Iris pigment epithelial cell (primary cell): ENCODE measurements at places on chromosomes 1 and 21.
A peak's percentile ranks its signal among the peaks of the same experiment; 100 is the strongest.

DNA sequence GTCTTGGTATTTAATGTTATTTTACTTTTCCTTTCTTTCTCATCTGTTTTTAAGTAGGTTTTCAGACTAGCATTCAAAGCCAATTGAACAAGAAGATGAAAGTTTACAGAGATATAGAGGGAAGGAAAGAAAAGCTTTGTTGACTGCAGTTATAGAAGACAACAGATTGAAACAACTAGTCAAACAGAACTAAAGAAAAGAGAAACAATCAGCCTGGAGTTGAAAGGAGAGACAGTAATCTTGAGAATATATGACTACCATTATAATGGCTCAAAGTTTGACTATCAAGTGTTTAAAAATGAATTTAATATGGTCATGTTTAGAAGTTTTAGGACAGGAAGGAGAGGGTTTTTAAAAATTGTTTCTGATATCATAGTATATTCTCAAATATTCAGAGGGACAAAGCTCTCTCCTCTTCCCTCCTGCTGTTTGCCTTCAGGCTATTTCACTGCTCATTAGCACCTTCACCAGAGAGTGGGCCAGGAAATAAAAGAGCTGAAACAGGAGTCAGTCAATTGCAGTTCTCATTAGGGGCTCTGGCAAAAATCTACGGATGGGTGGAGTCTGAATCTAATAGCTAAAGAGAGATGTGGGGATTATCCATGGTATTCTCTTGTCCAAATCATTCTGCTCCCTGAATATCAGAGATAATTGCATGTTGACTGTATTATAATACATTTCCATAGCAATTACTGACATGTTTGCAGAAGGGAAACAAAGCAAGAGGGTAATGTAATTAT lies 577.8 kb downstream of the BRINP3 start:
- no peak for DNase-seq

- no peak for DNase-seq
Measured at GRCh38 chr1:222061711-222062359, 319.9 kb upstream of the DUSP10 start.

GRCh38 chr1:32817815-32818786 lies 648 bp downstream of the S100PBP start:
- DNase-seq: peak; percentile 45

GRCh38 chr21:45982758-45983648 lies 1.4 kb downstream of the COL6A1 start:
- no peak for DNase-seq

DNA sequence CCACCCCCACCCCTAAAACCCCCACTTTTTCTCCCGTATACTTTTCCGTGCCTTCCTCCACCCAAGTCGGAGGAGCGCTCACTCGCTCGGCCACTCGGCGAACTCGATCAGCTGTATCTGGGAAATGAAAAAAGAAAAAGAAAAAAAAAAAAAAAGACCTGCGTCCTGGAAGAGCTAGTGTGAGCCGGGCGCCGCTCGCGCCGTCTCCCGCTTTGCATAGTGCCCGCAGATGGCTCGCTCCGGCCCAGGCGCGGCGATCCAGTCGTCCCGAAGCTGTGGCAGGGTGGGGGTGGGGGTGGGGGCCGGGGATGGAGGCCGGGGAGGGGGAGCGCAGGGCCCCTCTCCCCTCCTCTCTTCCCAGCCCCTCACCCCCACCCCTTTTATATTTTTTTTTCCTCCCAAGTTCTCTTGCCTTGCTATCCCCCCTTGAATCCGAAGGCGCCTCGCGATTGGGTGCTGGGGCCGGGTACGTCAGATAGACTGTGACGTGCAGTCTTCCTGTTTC lies 299 bp upstream of the PROX1 start:
- DNase-seq: no peak

- DNase-seq: no peak
Measured at GRCh38 chr1:39277879-39278278, 73.4 kb downstream of the MACF1 start.

DNA sequence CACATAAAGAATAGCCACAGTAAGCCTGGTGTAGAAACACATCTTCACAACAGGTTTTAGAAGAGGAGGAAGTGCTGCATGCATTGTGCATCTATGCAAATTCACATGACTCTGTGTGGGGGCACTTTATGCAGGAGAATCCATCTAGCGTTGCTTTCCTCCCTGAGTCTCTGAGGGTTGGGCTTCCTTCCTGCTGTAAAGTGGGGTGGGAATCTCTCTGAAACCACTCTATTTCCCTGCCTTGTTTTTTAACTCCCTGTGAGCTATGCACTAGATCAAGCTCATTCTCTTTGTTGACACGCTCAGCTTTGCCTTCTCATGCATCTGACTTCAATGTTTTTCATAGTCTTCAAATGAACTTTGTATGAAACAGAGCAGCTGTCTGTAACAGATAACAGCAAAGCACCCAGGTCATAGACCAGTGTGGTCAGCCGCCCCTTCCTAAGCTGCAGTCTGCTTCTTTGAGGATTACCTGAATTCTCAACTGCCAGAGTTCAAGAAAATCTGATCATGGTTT lies 102.7 kb upstream of the DPH5 start:
- DNase-seq: no peak

DNA sequence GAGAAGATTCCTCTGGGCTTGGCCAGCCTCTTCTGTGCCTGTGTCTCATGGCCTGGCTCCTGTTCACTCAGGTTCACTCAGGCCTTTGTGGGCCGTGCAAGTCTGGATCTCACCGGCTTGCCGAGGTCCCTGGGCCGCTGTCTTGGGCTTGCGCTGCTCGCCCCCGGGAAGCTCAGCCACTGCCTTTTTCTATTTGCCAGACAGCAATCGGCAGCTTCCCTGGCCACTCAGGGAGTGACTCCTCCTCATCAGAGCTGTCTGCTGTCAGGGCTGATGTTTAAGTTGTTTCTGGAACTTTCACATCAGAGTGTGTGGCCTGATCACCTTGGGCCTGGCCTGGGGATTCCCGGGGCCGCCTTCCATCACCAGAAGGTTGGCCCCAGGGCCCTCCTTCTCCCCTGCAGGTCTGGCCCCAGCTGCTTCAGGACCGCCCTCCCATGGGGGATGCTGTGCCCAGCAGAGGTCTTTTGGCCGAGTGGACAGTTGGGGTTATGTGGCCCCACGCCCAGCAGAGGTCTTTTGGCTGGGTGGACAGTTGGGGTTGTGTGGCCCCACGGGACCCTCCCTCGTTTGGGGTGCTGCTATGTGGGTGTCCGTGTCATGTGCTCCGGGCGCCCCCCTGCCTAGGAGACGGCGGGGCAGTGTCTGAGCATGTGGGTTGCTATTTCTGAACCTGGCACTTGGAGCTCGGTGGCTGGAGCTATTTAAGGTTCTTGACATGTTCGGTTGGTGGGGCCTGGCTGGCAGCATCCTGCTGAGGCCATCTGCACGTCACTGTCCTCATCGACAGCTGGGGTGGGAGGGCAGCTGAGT lies 12.5 kb downstream of the SLX9 start:
- DNase-seq: no peak

- DNase-seq: no peak
Measured at GRCh38 chr1:26470878-26471497, 1.3 kb upstream of the HMGN2 start.

DNA sequence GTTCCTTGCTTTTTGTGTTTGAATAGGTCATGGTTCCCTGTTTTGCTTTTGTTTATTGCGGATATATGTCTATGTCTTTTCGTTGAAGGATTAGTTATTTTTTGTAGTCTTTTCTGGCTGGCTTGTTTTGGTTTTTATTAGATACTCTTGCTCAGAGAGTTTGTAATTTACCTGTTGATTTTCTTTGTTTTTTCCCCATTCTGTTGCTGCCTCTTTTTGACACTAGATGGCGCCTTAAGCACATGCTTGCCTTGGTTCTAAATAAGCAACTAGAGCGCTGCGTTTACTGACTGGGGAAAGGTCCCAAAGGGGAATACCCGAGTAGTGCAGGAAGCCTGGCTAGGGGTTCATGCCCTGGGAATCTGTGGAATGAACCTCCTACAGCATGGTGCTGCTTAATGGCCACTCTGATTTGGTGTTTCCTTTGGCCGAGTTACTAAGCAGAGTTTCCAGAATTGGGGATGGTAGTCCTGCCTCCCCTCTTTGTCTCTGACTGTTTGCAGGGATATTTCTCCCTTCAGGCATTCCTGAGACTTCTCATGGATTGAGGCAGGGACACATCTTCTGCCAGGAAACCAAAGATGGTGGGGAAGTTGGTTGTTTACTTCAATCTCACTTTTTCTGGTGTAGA lies 143.2 kb downstream of the PTPRU start:
- peak; percentile 56 for DNase-seq

- DNase-seq: peak; percentile 58
Measured at GRCh38 chr1:44700573-44700972, 26.1 kb downstream of the ARMH1 start.

DNA sequence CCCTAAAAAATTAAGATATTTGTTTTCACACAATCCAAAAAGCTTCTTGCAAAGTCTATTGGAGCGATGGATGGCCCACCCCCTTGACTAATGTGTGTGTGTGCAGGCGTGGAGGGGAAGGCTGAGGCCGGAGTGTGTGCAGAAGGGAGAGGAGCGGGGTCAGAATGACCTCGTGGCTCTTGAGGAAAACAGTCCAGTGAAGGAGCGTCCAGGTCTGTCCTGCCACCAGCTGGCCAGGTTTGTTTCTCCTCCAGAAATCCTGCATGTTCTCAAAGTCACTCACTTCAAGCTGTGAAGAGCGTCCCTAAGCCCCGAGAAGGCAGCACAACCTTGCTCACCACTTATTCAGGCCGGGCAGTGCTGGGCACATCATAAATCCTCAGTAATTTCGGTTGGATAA lies 69.5 kb upstream of the SSX2IP start:
- no peak for DNase-seq

DNA sequence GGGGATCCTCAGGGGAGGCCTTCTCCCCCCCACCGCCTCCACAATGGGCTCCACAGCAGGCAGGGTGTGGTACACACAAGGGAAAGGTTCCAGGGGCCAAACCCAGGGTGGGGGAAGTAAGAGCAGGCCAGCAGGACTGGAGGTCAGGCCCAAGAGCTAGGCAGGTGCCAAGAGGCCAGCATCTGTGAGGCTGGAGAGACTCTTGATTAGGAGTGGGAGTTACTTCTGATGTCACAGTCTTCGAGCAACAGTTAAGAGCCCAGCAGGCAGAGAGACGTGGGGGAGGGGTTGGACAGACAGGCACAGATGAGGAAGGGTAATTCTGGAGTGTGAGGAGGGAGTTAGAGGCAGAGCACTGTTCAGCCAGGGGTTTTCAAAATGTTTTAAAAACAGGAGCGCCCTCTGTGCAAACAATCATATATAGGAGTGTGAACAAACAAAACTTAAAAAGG lies 55.8 kb downstream of the SLC9A1 start:
- peak; percentile 54 for DNase-seq

DNA sequence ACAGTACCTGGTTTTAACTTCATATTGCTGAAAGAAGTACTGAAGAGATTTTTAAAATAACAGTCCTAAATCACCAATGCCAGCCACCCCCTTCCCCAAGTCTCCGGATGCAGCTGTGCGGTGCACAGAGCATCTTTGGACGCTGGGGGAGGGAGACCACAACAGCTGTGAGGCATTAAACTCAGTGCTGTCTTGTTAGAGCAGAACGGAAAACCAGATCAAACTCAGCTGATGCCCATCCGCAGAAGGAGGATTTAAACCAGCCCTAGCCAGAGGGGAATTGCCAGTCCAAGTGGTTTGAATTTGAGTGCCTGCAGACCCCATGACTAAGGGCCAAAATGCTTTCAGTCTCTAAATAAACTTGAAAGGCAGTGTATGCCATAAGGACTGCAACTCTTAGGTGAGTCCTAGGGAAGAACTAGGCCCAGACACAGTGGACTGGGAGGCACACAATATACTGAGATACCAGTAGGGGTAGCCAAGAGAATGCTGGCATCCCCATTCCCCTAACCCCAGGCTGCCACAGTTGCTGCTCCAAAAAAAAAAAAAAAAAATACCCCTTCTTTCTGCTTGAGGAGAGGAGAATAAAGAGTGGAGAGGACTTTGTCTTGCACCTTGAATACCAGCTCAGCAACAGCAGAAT lies 576.2 kb downstream of the NEGR1 start:
- no peak for DNase-seq

DNA sequence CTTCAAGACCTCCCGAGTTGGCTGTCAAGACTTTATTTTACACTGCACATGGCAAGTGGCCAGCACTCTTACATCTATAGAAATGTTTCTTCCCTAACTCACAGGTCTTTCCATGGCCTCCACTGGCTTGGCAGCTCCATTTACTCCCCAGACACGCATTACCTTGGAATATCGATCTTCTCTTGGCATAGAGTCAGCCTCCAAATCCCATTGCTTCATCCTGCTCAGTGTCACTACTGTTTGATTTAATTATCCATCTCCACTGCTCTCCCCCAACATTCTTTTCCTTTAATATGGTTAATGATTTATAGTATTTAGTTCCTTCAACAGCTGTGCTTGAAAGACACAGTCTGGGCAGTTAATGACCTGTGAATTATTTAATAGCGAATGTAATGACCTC lies 241.2 kb upstream of the MAP1LC3C start:
- DNase-seq: no peak

DNA sequence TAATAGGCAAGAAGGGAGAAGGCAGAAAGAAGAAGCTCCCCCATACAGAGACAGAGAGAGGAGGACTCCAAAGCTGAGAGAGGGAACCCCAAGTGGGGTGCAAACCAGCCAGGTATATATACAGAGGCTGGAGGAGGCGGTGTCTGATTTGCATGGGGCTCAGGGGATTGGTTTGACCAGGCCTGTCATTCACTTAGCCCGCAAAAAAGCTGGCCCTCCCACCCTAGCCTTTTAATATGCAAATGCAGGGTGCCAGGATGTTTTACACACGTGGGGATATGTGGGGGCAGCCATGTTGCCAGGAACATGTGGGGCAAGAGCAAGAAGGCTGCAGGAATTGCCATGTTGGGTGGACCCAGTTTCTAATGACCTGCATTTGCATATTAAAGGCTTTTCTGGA lies 37.0 kb upstream of the TENT5B start:
- no peak for DNase-seq

GRCh38 chr1:178594133-178594532 lies 81.2 kb downstream of the TEX35 start:
- DNase-seq: no peak

DNA sequence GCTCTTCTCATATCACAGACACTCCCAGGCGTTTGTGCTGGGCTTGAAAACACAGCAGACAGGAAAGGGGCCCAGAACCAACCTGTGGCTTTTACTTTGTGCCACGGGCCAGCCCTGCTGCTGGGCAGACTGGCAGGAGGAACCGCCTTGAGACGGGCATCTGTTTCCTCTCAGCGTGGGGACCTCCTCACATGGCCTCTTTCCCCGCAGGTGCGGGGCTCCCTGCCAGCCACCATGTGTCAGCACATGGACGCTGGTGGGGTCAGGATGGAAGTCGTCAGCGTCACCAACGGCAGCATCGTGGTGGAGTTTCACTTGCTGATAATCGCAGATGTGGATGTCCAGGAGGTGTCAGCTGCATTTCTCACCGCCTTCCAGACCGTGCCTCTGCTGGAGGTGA lies 47.8 kb downstream of the UMODL1 start:
- no peak for DNase-seq

- DNase-seq: no peak
Measured at GRCh38 chr1:156498432-156499193, 2.0 kb downstream of the MEF2D start.

- no peak for DNase-seq
Measured at GRCh38 chr1:230255991-230256390, 170.1 kb downstream of the PGBD5 start.

GRCh38 chr1:111669268-111669667 lies 49.7 kb downstream of the RAP1A start:
- peak; percentile 49 for DNase-seq

GRCh38 chr1:53319296-53320101 lies 8.4 kb downstream of the LRP8 start:
- no peak for DNase-seq

- peak; percentile 46 for DNase-seq
Measured at GRCh38 chr1:157369808-157370521, 182.3 kb downstream of the FCRL5 start.
